ENCODE measurements at places on chromosomes 4 and X.

DNA sequence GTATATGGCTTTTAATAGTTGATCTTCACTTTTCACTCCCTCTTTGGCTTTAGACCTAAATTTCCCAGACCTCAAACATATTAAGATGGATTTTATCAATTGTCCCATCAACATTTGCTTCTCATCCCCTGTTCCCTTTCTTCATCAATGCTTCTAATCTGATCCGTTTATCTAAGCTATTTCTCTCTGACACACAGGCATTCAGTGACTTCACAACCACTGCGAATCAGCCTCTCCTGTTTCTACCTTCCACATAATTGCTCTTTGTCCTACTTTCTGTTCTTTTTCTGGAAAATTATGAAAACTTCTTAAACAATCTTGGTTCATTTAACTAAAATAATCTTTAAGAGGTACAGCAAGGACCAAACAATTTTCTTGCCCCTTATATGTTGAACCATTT, 115.2 kb downstream of the GLRA3 start:
- no peak for DNase-seq

DNA sequence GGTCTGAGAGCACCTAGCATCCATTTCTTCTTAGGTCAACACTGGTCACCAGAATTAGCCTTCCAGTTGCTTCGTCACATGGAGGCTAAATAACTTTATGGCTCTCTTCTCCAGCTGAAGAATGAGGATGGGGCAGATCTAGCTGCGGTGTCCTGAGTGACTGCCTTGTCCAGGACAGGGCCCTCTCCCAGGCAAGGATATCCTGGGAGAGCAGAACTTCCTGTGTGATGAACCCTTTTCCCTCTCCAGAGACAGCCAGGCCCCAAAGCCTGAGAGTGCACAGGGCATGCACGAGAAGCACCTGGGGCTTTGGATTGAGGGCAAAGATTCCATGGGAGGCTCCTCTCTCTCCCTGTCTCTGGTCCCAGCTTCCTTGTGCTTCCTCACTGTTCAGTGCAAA, 108.2 kb upstream of the MAMLD1 start:
- no peak for DNase-seq

GRCh38 chrX:48806081-48806480, 4.2 kb downstream of the HDAC6 start:
- DNase-seq, result no peak

DNA sequence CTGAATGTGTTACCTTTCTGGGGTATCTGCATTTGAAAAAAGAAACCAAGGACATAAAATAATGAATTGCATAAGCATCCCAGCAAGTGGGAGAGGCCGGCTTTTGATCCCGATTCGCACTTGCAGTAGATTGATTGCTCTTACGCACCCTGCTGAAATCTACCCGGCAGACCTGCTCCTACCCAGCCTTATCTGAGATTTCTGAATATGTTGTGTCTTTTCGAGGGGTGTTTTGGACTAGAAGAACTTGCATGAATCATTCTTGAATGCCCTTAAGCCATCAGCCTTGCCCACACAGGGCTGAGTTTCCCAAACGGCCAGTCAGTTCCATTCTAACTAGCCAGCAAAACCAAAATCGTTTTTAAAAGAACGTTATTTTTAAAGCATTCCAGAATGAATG, 174.4 kb upstream of the BCOR start:
- DNase-seq, result no peak

DNA sequence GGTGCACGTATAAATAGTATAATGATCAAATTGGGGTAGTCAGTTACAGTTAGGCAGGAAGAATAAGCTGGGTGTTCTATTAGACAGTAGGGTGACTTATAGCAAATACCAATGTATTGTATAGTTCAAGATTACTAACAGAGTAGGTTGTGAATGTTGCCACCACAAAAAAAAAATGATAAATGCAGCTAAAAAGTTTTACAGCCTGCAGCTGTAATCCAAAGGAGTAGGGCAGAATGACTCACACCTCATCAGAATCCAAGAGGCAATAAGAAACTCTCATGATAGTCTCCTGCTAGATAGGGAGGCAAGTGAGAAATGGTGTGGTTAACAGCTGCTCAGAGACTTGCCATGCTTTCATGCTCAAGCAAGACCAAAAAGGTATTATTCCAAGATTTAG, 19.6 kb upstream of the TCEAL4 start:
- no peak for DNase-seq

Measured in chondrocyte (in vitro differentiated cells).